ENCODE measurements at places on chromosomes 7 and 10.

- no peak for DNase-seq
These were observed 297.9 kb downstream of the GATA3 start for GRCh38 chr10:8352171-8353075.

- DNase-seq, result peak; percentile 51
These were observed 6.9 kb downstream of the NT5C2 start for GRCh38 chr10:103186128-103186527.

DNA sequence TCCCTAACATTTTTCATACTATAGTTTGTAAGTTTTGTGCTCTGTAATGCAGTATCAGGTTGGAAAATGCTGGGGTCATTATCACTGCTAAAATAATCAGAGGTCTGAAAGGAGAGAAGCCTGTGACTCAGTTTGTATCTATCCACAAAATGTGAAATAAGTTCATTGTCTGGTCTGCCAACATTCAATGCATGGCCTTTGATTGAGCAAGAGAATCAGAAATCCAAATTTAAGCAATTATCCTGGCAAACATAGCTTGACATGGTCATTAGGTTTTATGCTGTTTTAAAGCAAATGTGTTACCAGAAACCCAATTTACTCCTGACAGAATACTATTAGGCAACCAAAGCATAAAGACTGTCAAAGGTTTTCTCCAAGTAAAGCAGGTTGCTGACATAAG lies 709.7 kb upstream of the SEMA3D start:
- no peak for DNase-seq

GRCh38 chr7:151012911-151013347 lies 11.4 kb downstream of the ATG9B start:
- DNase-seq, result peak; percentile 38

DNA sequence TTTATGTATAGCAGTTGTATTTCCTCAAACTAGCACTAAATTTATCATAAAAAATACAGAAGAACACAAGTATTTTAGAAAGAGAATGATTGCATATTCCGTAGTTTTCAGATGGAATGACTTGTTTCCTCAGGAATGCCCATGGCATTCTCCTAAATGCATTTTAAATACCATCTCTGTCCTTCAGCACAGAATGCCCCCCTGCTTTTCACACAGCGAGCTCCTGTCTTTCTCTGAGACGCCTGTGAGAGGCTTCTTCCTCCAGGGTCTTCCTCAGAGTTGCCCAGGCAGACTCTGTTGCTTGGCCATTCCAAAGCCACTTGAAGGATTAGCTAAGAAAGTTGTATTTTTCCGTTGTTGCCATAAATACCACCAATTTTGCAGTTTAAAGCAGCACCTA lies 10.1 kb downstream of the LANCL2 start:
- DNase-seq, result no peak

DNA sequence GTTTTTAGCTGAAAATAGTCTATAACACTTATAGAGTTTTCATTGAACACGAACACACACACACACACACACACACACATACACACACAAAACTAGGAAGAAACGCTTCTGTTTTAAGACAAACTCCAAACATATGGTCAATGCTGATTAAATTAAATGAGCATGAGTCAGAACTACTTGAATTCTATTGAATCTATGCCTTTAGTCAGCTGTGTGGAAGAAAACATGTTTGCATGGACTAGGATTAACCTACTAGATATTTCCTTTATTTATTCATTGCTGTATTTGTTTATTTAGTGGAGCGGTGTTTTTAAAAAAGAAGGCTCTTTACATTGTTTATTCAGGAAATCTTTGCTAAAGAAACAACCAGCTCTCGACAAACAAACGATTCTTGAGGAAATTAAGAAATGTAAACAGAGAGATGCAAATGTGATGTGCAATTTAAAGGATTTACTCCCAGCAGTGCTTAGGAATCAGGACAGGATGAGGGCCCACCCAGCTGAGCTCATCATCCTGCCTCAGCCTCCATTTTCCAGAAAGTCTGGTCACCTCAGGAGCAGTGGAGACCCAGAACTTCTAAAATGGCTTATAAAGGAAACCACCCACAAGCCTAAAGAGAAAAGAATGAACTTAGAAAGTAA lies 83.2 kb downstream of the PDE1C start:
- DNase-seq, result no peak

DNA sequence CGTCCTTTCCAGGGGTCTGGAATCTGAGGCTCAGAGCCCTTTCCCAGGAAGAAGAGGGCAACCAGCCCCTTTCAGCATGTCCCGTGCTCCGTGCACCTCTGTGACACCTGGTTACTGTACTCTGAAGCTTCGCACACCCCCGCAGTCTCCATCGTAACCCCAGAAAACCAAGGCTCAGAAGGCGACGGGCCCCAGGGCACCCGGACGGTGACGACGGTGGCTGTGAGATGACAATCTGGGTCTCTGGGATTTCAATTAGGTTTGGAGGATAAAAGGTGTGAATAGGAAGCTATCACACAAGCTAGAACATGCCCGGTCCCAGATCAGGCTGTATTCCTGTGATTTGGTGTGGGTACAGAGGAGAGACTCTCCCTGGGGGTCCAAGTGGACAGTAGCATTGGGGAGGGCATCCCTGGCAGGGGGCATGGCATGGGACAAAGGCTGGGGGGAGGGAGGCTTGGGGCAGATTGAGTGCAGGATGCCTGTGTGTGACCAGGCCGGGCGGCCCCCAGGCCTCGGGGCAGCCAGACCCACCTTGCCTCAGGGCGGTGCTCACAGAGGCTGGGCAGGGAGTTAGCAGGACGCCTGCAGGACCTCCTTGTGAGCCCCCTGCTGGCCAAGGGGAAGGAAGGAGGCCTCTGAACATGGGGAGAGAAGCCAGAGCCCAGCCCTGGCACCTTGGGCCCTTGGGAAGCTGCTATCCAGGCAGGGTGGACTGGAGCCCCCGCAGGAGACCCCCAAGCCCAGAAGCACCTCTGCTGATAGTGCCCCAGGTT lies 23.4 kb upstream of the PSMG3 start:
- no peak for DNase-seq

GRCh38 chr7:121624958-121625357 lies 228.8 kb upstream of the FAM3C start:
- no peak for DNase-seq

DNA sequence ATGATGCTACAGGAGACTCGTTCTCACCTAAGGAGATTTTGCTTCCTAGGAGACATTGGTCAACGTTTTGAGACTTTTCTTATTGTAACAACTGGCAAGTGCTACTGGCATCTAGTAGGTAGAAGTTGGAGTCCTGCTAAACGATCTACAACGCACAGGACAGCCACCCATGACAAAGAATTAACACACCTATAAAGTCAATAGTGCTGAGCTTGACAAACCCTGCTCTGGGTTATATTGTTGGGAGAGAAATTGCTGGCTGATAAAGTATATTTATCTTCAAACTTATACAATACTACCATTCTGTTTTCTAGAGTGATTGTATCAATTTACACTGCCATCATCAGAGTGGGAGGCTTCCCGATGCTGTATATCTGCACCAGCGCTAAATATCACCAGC lies 57.8 kb downstream of the SAMD9 start:
- DNase-seq, result no peak

- DNase-seq, result no peak
These were observed 46.9 kb downstream of the VWA2 start for GRCh38 chr10:114285961-114286441.

DNA sequence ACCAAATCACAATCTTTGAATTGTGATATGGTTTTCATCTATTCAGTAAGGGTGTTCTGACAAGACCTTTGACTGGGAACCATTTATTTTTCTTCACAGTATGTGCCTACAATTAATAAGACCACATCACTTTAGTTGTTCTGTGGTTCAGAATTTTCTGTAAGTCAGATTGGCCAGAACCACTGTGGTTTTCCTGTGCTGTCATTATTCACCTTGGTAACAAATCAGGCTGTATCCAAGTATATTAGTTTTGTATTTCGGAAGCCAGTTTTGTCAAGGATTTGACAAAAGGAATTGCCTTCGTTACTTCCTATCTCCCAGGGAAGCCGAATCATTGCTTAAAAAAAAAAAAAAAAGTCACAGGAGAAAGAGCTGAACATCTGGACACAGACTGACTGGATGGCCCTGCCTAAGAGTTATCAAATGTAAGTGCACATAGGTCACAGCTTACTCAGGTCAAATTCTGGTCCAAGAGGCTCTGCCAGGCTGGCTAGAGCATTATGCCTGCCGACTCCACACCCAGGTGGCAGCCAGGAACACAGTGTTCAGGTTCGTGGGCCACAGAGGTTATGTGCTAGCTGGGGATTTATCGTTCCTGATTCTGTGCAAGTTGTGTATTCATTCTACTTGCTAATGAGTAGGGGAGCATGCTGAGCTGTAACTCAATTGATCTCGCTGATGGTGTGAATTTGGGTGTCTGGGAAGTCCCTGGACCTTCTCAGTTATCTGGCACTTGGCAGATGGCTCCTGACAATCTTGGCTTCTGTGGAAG lies 175.3 kb downstream of the JAZF1 start:
- DNase-seq, result no peak

- DNase-seq, result no peak
These were observed 14.7 kb downstream of the AHR start for GRCh38 chr7:17313194-17313593.

DNA sequence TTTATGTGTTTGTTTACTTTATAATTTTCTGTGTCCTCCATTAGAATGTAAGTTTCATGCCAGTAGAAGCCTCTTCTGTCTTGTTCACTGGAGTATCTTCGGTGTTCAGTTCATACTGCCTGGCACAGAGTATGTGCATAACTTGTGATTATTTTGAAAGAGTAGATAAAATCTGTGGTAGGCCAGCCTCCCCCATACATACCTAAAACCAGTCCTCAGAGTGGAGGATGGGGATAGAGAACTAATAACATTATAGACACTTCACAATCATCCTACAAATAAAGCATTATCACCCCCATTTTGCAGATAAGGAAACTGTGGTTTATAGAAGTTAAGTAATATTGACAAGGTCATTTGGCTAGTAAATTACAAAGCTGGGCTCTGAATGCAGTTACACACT lies 28.0 kb downstream of the VIM start:
- no peak for DNase-seq

- DNase-seq, result peak; percentile 43
These were observed 805 bp downstream of the MSRB2 start for GRCh38 chr10:23095966-23096801.

GRCh38 chr7:8390262-8390626 lies 43.2 kb upstream of the NXPH1 start:
- DNase-seq, result no peak

- DNase-seq, result no peak
These were observed 35.8 kb upstream of the DIP2C start for GRCh38 chr10:725302-725701.

- peak; percentile 52 for DNase-seq
These were observed 5.8 kb downstream of the KLF6 start for GRCh38 chr10:3779158-3779741.

DNA sequence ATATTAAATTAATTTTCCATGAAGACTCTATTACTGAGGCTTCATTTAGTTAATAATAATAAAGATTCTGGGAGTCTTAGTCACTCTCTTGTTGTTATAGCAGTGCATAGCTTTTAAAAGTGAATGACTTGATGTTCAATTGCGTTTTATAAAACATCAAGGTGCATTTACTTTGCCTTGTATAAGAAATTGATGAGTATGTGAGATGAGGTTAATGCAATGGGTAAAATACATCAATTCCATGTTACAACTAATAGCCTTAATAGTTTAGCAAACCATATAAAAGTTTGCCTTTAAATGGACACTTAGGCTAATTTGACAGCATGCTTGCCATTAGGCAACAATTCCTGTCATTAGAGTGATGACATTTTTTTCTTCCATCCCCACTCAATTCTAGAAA lies 173.6 kb upstream of the TEX47 start:
- no peak for DNase-seq

GRCh38 chr10:100364735-100365391 lies 17.8 kb downstream of the SCD start:
- peak; percentile 89 for DNase-seq

GRCh38 chr10:75612904-75613684 lies 181.7 kb downstream of the LRMDA start:
- DNase-seq, result no peak

DNA sequence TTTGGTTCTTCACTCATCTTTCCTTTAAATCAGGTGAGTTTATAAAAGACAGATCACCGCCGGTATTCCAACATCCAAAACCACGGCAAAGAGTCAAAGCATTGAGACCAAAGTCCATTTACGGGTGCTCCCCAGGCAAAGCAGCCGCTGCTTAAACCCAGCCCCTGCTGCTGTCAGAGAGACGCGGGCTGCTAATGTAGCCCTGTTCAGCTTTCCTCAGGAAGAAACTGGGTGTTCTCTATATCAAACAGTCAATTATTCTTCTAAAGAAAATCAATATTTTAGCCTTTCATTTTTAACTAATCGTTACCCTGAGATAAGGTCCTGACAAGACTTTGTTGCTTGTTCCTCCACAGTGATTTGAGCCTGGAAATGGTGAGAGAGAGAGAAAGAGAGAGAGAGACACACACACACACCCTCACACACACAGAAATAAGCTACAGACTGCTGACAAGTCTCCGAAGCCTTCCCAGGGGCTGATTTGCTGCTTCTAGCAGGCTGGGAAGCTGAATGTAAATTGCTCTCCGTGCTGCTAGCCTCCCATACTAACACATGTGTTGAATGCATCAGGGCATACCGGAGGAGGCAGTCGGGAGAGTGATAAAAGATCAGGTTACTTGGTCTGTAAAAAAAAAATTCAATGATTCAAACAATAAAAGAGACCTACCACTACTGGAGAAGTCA lies 183.0 kb upstream of the ANK3 start:
- DNase-seq, result peak; percentile 60

DNA sequence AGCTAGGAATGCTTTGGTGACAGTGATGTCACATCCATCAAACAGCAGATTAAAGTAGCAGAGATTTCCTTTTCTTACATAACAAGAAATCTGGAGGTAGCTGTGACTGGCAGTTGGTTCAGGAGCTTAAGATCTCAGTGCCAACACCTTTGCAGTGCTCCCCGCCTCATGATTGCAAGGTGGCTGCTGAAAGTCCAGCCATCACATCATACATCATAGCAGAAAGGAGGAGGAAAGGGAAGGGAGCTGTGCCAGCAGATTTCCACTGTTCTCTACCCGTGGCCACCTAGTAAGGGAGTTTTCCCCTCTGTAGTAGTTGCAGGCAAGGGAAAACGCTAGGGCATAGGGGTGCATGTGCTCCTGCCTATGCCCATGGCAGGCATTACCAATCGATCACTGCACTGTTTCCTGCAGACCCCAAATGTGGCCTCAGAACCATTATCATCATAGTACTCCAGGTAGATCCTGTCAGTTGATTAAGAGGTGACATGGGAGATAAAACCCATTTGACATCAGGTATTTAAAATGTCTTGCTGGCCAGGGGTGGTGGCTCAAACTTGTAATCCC lies 57.9 kb upstream of the GTF2IRD1 start:
- no peak for DNase-seq

Measured in epithelial cell of esophagus (primary cell).